ENCODE measurements at places on chromosomes 12 and 14.

GRCh38 chr14:31207287-31207754 is 272 bp downstream of the HECTD1 start:
- no peak for DNase-seq

GRCh38 chr14:35362911-35363374 is 41.6 kb downstream of the NFKBIA start:
- no peak for DNase-seq

DNA sequence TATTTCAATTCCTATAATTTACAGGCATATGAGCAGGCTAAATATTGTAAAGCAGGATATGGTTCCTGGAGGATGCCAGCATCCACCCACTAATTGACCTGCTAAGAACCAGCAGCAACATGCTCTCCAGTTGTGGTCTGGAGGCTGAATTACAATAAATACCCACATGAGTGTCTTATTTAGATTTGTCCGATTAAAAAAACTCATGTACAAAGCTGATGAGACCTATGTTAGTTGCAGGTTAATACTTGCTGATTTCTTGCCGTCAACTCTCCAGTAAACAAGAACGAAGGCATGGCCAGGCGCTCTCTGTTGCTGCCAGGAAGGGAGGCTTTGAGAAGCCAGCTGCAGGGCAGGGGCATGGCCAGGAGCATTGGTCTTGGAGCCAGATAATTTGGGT is 169.3 kb upstream of the PRICKLE1 start:
- no peak for DNase-seq

GRCh38 chr12:10952645-10953044 is 13.6 kb upstream of the TAS2R14 start:
- DNase-seq: no peak

- no peak for DNase-seq
These were observed 16.4 kb downstream of the ANO6 start for GRCh38 chr12:45232146-45232755.

GRCh38 chr12:99284161-99284560 is 363.4 kb upstream of the GARIN6 start:
- no peak for DNase-seq

GRCh38 chr12:103431387-103431786 is 64.4 kb downstream of the C12orf42 start:
- DNase-seq: no peak

- no peak for DNase-seq
These were observed 13.9 kb upstream of the ANKRD33 start for GRCh38 chr12:51874000-51874399.

DNA sequence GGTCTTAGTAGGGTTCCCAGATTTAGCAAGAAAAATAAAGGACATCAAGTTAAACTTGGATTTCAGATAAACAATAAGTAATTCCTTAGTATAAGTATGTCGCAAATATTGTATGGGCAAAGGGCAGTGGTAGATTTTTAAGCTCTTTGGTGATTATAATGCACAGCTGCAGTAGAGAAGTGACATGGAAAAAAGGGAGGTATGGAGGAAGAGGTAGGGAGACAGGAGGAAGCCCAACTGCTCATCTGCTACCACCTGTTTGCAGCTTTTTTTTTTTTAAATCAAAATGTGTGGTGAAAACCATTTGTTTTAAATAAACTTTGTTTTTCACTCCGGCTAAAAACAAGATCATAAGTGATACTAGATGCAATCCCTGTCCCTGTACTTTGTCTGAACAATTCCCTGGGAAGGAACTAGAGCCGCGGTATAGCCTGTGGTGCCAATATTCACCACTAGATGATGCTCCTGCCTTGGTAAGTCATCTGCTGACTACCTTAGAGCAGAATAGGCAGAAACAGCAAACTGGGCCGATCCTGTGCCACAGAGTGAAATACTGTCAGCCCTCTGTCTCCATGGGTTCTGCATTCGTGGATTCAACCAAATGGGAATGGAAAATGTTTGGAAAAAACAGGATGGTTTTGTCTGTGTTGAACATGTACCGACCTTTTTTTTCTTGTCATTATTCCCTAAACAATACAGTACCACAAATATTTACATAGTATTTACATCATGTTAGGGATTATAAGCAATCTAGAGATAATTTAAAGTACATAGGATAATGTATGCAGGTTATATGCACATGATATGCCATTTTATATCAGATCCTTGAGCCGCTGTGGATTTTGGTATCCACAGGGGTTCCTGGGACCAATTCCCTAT is 62.4 kb upstream of the PLBD1 start:
- DNase-seq: peak; percentile 35

- no peak for DNase-seq
These were observed 81.4 kb upstream of the ARID2 start for GRCh38 chr12:45648070-45648469.

Data from T-helper 2 cell (primary cell).